IPS DF 19.7 (cell line): ENCODE measurements at places on chromosomes 4 and X.

GRCh38 chrX:37995428-37995827 is 10.9 kb upstream of the SYTL5 start:
- DNase-seq: no peak

DNA sequence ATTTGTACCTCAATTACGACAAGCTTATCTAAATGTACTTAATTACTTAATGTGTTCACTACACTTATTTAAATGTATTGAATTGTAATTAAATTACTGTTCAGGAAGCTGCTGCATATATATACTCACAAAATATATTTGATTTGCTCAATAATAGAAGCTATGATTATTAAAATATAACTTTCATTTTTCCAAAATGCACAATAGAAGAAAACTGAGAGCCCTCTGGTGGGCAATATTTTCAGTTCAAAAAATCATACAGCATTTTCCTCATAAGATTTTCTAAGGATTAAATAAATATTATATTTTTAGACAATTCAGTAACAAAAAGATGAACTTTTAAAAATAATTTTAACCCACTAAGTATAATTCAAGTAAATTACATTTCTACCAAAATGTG is 217.3 kb downstream of the DKK2 start:
- no peak for DNase-seq

DNA sequence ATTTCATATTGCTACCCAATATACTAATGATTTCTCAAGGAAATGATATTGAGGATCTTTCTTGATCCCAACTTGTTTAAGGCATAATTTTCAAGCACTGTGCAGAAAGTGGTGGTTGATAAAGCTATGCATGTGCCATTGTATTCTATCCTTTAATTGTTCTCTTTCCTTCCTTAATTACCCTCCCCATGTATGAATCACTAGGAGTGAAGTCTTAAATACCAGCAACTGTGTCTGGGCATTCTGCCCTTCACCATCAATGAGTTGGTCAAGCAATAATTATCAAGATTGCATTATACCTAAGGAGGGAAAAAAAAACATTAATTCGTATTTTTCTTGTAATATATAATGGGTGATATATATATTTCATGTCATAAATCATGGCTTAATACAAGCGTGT is 111.8 kb upstream of the FRMPD4 start:
- DNase-seq: no peak

DNA sequence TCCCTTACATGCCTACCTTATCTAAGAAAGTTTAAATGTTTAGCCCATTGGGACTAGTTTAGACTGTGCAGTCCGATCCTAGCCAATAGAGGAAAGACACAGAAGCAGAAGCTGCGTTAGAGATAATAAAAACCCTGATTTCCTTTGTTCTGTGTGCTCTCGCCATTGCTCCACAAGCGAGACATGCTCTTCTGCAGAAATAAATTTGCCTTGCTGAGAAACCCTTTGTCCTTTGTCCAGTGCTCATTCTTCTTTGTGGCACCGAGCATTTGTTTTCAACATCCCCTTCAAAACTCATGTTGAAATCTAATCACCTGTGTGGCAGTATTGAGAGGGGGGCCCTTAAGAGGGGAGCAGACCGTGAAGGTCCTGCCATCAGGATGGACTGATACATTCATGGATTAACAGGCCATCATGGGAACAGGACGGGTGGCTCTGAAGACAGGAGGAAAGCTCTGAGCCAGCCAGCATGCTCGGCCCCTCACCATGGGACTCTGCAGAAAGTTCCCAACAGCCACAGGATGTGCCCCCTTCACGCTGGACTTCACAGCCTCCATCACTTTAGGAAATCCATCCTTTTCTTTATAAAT is 94.5 kb downstream of the ABLIM2 start:
- no peak for DNase-seq

DNA sequence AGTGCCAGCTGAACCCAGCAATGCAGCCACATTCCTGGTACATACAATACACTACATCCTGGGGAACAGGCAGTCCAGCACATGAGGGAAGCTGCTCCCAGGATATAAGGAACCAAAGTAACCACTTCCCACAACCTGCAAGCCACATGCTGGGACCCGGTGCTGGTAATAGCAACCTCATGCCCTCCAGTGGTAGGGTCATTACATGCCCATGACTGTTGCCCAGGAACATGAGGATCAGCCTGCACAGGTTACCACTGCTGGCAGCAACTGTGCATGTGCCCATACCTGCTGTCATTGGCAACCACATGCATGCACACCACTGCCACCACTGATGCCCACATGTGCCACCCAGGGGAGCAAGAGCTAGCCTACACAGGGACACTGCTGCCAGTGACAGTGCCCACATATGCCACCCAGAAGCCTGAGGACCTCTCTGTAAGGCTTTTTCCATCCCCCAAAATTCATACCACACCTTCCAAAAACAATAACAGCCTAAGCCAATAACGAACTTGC is 1982.5 kb downstream of the ARAP2 start:
- no peak for DNase-seq

DNA sequence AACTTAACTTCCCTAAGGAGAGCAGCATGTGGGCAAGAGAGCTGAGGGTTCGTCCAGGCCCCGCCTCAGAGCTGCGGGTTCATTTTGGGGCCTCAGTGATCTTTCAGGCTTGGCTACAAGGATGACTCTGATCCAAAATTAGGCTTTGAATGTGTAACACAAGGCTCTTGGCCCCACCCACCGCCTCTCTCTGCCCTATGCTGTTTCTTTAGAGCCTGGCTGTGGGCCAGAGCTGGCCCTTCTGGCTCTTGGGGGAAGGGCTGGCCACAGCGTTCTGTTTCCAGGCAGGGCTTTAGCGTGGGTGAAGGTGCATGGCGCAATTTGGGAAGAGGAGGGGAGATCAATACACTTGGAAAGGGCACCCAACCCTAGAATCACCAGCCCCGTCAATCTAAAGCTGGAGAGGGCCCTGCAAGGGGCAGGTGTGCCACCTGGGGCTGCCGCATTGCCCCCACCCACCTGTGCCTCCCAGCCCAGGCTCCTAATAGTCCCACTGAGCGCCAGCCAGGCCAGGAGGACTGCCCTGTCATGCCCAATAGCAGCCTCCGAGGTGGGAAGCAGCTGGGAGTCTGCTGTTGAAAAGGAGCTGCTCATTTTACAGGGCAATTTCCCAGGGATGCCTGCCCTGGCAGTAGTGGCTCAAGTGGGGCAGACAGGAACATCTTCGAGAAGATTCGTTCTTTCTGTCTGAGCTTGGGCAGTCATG is 84.5 kb upstream of the MAML3 start:
- no peak for DNase-seq

- no peak for DNase-seq
These were observed 272.1 kb upstream of the AGTR2 start for GRCh38 chrX:115898382-115899001.

DNA sequence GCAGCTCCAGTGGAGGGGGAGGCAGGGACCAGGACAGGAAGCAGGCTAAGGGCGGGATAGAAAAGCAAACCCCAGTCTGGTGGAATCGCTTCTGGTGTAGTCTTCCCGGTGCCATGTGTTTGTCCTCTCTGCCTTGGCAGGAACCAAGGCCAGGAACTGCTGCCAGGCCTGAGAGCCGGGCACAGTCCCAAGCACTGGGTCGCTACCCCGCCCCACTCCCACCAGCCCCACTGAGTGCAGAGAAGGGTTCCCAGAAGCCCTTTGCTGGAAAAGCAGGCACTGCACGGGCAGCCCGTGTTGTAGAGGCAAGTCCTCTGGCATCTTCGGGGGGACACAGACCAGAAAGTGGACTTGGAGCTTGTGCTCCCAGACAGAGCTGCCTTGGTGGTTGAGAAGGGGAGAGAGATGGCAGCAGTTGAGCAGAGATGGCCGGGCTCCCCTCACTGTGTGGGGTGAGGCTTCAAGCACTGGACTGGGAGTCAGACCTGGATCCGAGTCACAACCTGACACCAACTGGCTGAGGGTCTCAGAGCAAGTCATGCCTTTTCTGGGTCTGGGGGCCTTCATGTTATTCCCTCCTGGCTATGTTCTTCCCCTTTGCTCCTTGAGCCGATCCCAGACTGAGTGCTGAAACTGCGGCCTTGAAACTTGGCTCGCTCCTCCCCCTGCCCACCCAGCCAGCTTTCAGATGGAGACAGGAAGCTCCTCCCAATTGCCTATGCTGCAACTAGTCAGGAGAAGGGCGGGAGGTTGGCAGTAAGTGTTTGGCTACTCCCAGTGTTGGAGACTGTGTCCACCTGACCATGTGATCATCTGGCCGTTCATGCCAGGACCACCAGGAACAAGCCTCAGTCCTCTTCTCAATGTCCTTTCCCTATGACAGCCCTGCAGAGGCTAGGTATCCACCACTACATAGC is 59.7 kb upstream of the MTM1 start:
- DNase-seq: no peak

- DNase-seq: no peak
These were observed 109.6 kb downstream of the TMEM144 start for GRCh38 chr4:158319880-158320279.

GRCh38 chr4:129254126-129254525 is 158.2 kb downstream of the C4orf33 start:
- no peak for DNase-seq

DNA sequence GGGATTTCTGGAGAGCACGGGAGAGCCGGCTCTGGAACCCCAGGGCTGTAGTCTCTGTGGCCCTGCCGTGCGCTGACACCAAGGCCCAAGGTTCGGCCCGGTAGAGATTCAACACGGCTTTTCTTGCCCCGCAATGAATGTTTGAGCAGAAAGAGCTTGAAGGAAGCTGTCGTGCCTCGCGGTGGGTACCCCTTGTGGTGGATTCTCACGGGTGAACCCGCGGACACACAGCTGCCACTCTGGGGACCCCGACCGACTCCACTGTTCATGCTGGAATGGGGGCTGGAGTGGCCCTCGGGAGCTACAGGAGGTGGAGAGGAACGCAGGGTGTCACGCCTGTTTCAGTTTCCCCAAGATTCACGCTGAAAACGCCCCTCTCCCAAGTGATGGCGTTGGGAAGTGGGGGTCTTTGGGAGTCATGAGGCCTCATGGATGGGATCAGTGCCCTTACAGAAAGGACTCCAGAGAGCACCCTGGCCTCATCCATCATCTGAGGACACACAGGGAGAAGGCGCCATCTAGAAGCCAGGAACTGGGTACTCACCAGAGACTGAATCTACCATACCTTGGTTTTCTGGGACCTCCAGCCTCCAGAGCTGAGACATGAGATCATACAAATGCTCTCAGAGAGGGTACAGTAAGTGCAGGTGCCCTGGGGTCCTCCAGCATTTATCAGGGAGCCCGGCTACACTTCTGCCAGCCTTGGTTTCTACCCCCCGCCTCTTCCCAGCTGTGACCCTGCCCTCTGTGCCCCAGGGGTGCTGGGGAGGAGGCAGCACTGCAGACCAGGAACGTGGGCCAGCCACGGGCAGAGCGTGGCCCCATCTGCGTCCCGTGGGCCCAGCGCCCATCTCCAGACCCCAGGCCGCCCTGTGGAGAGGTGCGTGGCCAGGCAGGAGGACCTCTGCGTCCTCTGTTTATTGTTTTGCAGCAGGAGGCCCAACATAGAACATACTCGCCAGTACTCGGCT is 6.4 kb downstream of the SLC25A6 start:
- DNase-seq: no peak

DNA sequence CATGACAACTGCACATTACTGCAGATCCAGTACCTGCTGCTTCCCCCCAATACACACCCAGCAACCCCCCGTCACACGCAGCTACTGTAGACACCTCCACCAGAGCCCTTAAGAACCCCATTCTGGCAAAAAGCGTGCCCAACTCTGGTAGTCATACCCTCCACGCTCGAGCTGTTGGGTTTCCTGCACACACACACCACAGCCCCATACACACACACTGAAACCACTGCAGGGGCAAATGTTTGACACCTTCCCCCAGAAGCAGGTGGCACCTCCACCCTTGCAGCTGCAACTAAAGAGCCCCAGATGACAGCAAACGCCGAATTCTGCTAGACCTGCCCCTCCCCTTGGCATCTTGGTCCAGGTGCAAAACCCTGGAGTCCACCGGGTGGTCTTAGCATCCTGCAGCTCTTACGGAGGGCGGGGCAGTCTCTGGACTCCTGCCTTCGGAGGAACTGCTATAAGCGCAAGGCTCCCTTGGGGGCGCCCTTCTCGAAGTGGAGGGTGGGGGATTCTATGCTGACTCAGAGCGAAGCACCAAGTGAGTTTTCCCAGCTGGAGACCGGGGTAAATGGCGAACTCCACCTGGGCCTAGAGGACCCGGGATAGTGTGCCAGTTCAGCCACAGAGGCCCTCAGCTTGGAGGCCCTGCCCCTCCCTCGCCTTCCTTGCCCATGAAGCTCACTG is 1.5 kb downstream of the FRMPD3 start:
- DNase-seq: no peak

- no peak for DNase-seq
These were observed 48.1 kb upstream of the ENPP6 start for GRCh38 chr4:184265546-184266351.

GRCh38 chrX:10341309-10341708 is 184.5 kb downstream of the CLCN4 start:
- no peak for DNase-seq

- no peak for DNase-seq
These were observed 196.4 kb downstream of the FBXO8 start for GRCh38 chr4:174086829-174087799.

- DNase-seq: no peak
These were observed 69.6 kb downstream of the HOPX start for GRCh38 chr4:56611501-56611900.

DNA sequence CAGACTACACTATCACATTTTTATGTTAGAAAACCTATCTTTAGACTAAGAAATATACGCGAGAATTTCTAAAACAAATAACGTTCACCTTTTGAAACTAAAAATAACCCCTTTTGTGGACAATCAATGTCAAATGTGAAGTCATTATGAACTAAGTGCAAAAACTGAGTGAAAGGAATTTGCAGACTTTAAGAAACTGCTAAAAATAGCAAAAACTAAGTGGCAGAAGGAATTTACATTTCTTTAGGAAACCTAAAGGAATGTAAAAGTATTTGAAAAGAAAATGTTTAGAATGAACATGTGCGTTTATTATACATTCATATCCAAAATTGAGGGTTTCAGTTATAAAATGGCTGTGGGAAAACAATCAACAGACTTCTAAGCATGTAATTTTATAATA is 58.3 kb downstream of the VEGFC start:
- DNase-seq: no peak

DNA sequence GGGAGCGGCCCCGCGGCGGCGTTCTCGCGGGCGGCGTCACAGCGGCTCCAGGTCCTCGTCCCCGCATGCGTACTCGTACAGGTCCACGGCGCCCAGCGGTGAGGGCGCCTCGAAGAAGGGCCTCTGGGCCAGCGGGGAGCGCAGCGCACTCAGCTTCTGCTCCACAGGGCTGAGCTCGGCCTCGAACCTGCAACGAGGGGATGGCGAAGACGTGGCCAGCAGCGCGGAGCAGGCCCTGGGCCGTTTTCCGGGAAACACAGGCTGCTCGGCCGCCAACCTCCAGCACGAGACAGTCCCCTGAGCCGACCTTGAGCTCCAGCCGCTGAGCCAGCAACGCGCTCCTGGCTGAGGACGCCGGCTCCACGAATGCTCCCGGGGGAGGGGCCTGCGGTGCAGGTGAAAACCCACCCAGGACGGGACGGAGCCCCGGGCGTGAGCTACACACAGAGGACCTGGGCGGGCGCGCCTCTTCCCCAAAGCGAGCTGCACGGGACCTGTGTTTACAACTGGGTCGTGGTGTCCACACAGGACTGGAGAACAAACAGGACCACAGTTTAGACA is 15.8 kb upstream of the GTPBP6 start:
- no peak for DNase-seq
